Activated naive CD4-positive, alpha-beta T cell treated with Interleukin-2 at 50 U/mL for 16 hours (primary cell): ENCODE measurements at places on chromosomes 11 and 22.

DNA sequence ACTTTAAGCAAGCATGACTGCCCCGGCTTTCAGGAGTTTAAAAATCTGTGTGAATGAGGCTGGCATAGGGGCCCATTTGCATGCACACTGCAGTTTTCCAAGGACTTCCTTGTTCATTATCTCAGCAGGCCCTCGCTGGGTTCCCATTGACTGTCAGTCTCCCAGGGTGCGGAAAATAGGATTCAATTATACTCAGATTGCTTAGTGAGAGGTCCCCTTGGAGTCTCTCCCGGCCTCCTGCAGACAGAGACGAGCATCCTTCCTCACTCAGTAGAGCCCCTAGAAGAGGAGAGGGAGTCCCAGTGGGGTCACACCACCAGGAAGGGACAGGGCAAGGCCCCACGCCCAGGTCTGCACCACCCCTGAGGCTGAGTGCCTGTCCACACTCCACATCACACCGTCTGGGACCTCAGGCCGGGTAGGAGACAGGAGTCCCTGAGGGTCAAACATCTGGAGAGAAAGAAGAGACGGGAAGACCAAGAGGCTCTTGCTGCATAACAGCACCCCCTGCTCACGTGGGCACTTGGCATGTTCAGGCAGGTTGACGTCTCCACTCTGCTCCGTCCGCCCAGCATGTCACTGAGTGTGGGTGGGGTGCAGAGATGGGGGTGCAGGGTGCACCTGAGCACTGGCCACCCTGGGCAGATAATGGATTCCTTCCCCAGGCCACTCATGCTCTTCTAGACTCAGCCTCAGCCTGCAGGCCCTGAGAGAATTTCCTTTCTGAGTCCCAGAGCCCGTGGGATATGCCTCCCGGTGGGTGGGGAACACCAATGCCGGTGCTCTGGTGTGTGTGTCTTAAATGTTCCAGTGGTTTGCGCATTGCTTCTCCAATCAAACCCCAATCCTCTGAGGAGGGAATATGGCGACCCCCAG lies 58.8 kb downstream of the MCM5 start:
- DNase-seq = no peak

GRCh38 chr22:34490886-34491285 lies 570.6 kb upstream of the LARGE1 start:
- no peak for DNase-seq

DNA sequence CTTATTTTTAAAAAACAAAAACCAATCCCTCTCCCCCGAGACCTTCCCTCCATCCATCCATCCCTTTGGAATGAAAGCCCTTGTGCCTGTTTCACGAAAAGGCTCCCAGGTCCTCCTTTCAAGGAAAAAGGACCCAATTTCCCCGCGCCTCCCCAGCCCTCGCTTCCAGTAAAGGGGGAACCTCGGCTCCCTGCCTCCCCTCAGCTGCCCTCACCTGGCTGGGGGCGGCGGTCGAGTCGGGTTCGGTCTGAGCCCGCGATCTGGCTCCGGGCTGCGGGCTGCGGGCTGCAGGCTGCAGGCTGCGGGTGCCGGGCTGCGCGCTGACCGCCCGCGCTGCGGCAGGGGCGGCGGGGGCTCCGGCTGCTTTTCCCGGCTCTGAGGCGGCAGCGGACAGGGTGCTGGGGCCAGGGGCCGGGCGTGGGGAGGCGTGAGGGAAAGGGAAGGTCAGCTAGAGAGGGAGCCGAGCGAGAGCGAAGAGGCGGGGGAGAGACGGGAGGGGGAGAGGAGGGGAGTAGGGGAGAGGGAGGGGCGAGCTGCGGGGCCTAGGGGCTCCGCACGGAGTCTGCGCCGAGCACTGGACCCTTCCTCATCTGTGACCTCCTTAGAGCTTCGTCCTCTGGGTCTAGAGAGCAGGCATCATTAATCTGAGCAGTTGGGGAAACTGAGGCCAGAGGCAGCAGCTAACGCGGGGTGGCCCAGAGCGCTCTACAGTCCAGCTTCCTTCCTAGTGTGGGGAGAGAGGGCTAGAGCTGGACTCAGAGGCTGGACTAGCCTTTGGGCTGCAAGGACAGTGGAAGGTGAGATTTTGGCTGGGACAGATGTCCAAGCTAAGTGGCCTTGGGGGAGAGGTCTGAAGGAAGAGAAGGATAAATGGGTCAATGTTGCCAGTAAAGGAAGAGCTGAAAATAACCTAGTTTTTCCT lies at the start of gene C1QTNF4:
TSS of gene C1QTNF4 (minus strand) at position 478 of the 922 bp plus-strand sequence. CDS start 3,601 bp downstream, outside the sequence.
- no peak for DNase-seq

- DNase-seq = no peak
Observed at GRCh38 chr22:31492151-31492550, 2.5 kb upstream of the EIF4ENIF1 start.

- peak; percentile 18 for DNase-seq
Observed at GRCh38 chr11:75547617-75548058, 14.4 kb upstream of the SERPINH1 start.

- peak; percentile 22 for DNase-seq
Observed at GRCh38 chr11:118572981-118573550, 857 bp downstream of the ARCN1 start.

GRCh38 chr11:110471371-110471770 lies 41.6 kb downstream of the FDX1 start:
- DNase-seq = no peak

DNA sequence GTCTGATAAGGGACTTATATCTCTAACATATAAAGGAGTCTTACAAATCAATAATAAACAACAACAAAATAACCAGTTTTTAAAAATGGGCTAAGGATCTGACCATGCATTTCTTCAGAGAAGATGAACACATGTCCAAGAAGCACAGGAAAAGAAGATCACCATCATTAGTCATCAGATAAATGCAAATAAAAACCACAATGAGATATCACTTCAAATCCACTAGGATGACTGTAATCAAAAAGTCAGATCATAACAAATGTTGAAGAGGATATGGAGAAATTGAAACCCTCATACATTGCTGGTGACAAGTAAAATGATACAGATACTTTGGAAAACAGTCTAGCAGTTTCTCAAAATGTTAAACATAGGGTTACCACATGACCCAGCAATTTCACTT lies 61.2 kb upstream of the MYOD1 start:
- DNase-seq = no peak

- DNase-seq = no peak
Observed at GRCh38 chr11:57786436-57786835, 24.8 kb downstream of the CTNND1 start.

DNA sequence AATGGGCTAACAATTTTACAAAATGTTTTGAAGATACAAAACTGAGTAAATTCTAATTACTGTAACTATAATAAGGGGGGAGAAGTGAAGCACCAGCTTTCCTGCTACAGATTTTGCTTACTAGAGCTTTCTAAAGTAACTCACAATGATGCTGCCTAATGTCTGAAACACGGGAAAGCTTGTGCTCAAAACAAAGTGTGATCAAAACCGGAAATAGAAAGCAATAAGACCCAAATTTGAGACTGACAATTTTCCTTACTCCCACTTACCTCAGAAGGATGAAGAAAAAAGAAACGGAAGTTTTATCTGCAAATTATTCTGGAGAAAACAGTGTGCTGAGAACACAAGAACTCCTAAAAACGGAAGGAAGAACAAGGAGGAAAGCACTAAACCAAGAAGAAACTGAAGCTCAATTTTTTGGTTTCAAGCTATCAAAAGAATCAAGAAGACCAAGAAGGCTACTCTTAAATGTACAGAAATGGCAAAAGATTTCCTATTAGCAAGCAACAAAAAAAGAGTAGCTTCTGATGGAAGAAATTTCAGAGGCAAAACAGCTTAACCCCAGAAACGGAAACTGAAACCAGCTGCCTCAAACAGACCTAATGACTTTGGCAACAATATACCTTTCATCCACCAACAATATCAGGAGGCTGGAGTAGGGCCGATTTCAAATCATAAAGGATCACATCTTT lies 33.4 kb downstream of the AMBRA1 start:
- no peak for DNase-seq

DNA sequence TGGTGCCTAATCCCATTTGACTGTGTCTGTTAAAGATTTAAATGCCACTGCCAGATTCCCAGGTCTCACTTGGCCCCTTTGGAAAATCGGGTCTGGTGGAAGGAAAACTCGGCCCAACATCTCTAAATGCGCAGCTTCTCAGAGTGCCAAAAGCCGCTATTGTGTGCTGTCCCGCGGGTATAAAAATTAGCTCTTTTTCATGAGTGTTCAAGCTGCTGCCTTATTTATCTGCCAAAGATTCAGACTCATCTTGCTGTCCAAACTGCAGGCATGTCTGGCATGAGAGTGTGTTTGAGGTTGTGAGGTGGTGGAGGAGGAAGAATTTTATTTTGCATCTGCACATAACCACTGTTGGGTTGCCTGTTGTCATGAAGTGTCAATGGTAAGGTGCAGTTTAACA lies 91.4 kb downstream of the NELL1 start:
- DNase-seq = no peak

GRCh38 chr11:18987454-18988231 lies 48.4 kb upstream of the MRGPRX1 start:
- DNase-seq = no peak
